ENCODE measurements at places on chromosomes 3 and 15.

- DNase-seq = no peak
These were observed 34.8 kb upstream of the PFN2 start for GRCh38 chr3:150005243-150006112.

DNA sequence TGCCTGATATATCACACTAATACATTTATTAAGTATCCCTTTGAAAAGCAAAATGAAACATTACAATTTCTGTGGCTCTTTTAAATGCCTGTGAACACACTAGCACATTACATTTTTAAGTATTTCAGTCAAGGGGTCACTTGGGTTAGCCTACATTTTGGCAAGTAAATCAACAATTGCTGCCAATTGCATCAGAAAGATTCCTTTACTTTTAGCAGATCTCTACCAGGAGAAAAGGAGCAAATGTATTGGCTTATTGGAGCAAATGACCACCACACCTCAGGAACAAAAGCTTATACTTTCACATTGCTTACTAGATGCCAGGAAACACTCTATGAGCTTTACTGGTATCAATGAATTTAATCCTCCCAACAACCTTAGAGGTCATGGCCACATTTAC is 947.1 kb downstream of the FHIT start:
- DNase-seq = no peak

GRCh38 chr3:18680758-18681157 is 255.6 kb upstream of the SATB1 start:
- DNase-seq = no peak

DNA sequence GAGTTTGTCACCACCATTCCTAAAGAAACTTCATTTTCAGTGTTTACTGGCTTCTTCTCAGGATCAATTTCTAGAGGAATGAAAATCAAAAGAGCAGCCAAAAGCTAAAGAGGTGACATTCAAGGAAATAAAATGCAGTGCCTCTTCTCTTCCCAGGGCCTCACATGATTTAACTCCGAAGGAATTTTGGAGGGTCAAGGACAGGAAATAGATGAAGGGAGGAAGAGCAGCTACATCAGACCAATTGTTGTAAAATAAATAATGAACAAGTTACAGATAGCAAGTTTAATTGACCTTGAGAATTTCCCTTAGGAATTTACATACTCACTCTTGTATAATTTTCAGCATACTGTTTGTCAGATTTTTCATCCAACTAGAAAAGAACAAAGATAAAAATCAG is 78.1 kb downstream of the LRRFIP2 start:
- DNase-seq = no peak

- no peak for DNase-seq
These were observed 31.3 kb upstream of the SETMAR start for GRCh38 chr3:4271834-4272233.

DNA sequence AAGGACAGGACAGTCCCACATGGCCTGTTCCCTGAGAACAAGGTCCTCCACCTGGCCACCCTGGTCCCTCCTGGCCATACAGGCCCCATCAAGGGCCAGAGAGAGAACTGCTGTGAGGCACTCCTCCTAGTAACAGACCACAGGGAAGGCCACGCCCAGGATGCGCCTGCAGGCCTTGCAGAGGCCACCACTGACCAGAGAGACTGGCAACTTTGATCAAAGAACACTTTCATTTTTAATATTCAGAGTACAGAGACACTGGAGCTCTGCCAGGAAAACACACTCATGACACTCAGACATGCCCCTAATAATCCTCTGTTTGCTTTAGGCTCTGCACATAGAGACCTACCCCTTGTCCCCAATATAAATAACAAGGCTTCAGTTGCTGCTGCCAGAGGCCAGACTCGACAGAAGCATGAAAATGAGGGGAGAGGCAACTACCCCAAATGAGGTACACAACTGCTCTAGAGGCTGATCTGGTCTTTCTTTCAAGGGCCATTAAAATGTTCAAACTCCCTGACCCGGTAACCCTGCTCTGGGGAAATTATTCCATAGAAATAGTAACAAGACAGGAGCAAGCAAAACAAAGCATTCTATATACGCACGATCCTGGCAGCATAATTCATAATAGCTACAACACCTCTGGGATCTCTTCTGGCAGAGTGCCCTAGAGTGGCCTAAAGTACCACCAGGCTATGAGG is 44.8 kb downstream of the CCDC12 start:
- DNase-seq = peak; percentile 53

DNA sequence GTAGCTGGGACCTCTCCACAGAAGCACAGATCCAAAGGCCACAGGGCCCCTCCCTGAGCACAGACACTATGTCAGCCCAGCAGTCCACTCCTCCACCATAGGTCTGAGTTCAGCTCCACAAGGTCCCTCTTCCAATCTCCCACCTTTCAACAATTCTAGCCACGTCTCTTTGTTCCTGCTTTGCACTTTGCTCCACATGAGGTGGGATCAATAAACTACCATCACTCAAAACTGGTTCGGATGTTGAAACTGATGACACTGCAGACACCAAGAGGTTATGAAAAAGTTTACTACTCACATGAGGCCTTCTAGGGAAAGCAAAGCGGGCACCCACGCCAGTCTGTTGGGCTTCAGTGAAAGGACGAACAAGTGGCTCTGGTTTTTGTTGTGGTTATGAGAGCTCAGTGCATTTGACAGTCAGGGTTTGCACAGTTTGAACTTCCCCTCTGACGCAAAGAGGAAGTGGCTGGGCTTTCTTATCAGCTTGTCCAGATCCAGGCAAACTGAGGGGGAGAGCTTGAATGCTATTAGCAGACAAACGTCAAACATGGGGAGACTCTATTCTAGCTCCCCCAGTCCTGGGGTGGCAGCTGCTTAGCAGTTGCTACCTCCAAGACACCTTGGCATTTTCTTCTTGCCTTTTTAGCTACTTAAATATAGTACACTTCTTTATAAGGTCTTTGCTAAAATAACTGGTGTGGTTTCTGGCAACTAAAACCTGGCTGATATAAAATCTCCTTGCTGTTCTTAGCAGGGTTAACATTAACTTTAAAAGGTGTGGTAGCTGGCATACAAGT is 37.8 kb downstream of the ZNF445 start:
- DNase-seq = peak; percentile 81

Measured in tibial artery (tissue), 4 donors.